Activated CD4-positive, alpha-beta T cell treated with anti-CD3 and anti-CD28 coated beads, Interleukin-2, amount 50 U/mL, for 16 hours (primary cell): ENCODE measurements at places on chromosomes 7 and 10.

- no peak for DNase-seq
Measured at GRCh38 chr10:123878666-123879303, 12.8 kb downstream of the CPXM2 start.

DNA sequence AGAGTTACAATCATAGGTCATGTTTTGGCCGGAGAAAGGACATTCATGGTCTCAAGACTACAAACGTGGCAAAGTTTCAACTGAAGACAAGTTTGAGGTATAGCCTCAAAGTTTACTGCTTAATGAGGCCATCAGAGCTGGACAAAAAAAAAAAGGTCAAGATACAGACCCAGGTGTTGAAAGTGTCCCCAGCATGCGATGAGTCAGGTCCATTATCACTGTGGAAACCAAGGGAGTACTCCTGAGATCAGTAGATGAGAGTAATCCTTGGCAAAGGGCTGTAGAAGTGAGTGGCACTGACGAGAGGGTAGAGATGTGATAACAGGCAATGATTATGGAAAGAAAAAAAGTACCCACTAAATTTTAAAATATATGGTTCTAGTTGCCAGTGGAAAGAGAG lies 80.1 kb upstream of the LRRN3 start:
- peak; percentile 65 for DNase-seq

- no peak for DNase-seq
Measured at GRCh38 chr7:92699560-92699959, 109.4 kb upstream of the FAM133B start.

DNA sequence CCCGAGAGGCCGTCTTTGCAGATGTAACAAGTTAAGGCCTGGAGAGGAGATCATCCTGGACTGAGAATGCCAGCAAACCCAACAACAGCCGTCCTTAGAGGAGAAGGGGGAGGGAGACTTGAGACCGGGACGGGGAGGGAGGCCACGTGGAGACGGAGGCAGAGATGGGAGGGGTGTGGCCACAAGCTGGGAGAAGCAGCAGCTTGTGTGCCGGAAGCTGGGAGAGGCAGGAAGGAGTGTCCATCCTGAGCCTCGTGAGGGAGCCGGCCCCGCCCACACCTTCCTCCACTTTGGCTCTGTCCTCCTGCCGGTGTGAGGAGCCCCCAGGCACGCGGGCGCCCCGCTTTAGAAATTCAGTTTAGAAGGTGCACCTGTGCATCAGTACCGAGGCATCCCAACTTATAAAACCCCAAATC lies 95.7 kb downstream of the DNAJB6 start:
- peak; percentile 8 for DNase-seq

GRCh38 chr7:77458786-77459185 lies 42.6 kb upstream of the GSAP start:
- DNase-seq = no peak

- DNase-seq = peak; percentile 70
Measured at GRCh38 chr10:79505829-79506228, 6.5 kb upstream of the EIF5AL1 start.

GRCh38 chr10:804787-805619 lies 115.5 kb upstream of the DIP2C start:
- no peak for DNase-seq

DNA sequence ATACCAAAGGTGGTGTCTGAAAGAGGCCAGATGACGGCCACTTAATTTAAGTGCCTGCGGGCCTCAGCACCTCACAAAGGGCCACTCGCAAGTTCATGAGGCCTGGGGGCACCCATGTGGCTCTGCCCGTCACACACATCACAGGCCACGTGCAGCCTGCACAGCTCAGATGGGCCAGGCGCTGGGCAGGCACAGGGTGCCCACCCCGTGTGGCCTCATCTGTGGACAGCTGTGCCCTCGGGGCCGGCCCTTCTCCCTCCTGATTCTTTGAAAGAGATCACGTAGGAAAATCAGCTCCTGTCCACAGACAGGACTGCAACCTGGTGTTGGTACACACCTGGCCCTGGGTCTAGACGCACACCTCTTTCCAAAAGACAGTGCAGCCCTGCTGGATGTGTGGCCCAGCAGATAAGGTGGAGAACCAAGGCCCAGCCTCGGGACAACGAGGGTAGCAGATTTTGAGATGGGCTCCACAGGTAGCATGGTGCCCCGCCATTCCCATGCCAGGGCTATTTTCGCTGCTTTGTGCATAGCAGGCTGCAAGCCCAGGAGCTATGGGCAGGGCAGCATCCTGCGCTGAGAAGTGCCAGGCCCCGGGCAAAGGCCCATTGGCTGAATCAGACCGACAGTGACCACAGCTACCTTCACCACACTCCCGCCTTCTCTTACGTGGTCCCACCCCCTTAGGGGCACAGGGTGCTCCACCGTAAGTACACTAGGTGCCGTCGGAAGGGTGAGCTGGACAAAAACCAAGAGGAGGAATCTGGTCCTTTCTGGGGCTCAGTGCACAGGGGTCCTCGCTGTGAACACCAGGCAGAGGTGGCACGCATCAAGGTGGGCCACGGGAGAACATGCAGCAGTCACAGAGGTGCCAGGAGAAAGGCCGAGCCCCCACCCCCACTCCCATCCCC lies 124.5 kb downstream of the EBF3 start:
- DNase-seq = no peak

DNA sequence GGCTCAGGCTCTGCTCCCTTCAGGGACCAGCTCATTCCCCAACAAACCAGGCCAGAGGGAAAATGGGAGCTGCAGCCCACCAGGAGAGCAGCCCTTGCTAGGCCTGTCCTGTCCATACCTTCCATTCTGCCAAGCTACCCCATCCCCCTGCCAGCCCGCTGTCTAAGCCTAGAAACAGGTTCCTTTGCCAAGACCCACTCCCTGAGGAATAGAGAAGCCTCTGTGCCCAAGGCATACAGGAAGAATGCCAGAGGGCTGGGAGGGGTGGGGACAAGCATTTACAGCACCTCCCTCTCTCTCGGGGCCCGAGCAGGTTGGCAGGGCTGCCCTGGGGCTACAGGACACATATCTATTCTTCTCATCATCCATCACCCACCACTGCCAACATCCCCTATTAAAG lies 178.3 kb downstream of the GRID1 start:
- DNase-seq = no peak
